ENCODE measurements at places on chromosomes 2 and 18.

DNA sequence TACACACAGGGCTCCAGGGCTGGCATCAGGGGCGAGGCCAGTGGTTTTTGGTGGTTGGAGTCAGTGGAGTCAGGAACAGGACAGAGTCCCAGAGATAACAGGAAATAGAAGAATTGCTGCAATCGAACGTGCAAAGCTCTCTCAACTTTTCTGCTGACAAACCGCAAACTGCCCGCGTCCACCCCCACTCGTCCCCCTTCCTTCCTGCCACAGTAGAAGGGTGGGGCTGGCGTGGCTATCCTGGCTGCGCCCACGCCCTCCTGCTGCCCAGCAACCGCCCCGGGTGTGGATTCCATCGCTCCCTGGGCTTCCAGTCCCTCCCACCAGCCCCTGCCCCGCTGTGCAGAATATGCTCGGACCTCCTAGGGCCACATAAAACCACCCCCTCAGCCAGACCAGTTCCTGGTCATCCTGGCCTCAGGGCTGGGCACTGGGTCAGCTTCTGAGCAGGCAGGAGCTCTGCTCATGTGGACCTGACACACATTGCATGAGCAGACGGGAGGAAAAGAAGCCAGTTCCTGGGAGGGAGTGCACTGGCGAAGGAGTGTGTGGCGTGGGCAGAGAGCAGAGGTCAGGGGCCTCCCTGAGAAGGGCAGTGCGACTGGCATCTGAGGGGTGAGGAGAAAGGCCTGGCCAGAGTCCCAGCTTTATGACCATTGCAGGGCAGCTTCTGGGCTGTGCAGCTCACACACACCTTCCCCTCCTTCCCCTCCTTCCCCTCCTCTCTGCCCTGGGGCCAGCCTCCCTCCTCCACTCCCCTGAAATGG, 85.4 kb upstream of the ATG16L1 start:
- H3K27ac ChIP-seq, result peak overlapping the region; percentile 63
- H3K36me3 ChIP-seq, result peaks cover 16% of the 10 kb centered on the region
- H3K27me3 ChIP-seq, result no peaks in the 10 kb centered on the region
- DNase-seq, result peak; percentile 87
- H3K4me3 ChIP-seq, result no peak overlapping the region

- no peak for DNase-seq
- H3K27ac ChIP-seq, result no peak overlapping the region
- H3K27me3 ChIP-seq, result no peaks in the 10 kb centered on the region
- no peaks in the 10 kb centered on the region for H3K4me1 ChIP-seq
- H3K36me3 ChIP-seq, result no peaks in the 10 kb centered on the region
- H3K4me3 ChIP-seq, result no peak overlapping the region
Observed at GRCh38 chr2:12424809-12425208, 291.9 kb upstream of the TRIB2 start.

DNA sequence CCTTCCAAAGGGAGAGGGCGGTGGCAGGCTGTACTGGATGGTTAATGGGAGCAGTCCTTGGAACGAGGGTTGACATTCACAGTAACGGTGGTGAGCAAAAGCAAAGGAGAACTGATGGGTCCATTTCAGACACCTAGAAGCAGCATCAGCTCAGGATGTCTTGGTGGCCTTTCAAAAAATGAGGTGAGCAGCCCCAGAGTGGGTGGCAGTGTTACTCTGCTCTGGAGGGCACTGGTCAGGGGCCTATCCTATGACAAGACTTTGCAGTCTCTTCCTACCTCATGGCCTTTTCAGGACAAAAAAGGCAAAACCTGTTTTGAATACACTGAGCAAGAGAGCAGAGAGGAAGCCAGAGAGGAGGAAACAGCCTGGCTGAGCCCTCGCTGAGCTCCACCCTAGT, 23.5 kb downstream of the CAPN14 start:
- no peaks in the 10 kb centered on the region for H3K4me1 ChIP-seq
- no peaks in the 10 kb centered on the region for H3K36me3 ChIP-seq
- no peaks in the 10 kb centered on the region for H3K27me3 ChIP-seq

- no peaks in the 10 kb centered on the region for H3K27me3 ChIP-seq
- peaks cover 4% of the 10 kb centered on the region for H3K4me1 ChIP-seq
- DNase-seq, result no peak
- no peak overlapping the region for H3K4me3 ChIP-seq
Observed at GRCh38 chr2:99857867-99858444, 284.4 kb downstream of the AFF3 start.

DNA sequence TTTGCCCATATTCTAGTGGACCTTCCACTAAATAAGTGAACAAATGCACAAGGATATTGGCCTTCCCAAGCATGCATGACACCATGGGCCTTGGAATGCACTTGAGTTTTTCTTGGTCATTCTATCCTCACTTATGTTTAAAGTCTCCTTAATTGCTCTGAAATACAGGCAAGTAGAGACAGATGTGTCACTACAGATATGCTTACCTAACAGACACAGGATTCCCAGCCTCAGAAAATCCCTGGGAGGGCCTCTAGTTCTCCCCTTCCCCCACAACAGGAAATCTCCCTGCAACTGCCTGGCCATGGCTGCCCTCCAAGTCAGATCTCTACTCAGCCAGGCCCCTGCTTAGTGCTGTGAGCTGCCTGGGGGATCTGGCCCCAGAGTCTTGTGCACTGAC, 445.2 kb downstream of the IRS1 start:
- H3K27ac ChIP-seq, result no peak overlapping the region
- no peaks in the 10 kb centered on the region for H3K27me3 ChIP-seq
- H3K4me3 ChIP-seq, result no peak overlapping the region
- no peaks in the 10 kb centered on the region for H3K36me3 ChIP-seq

DNA sequence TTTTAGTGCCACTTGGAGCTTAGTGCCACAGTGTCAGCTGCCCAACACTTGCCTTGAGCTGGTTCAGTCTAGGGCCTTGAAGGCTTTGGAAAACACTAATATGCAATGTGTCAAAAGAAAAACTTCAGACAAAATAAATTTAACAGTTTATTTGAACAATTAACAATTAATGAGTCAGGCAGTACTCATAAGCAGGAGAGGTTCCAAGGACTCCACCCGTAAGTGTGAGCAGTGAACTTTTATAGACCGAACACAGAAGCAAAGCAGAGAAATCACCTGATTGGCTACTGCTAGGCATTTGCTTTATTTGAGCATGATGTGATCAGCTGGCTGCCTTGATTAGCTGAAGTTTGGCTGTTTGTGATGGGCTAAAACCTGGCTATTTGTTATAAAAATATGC, 49.5 kb upstream of the TBC1D8 start:
- no peaks in the 10 kb centered on the region for H3K36me3 ChIP-seq
- no peak overlapping the region for H3K4me3 ChIP-seq
- H3K27ac ChIP-seq, result no peak overlapping the region
- H3K27me3 ChIP-seq, result no peaks in the 10 kb centered on the region
- no peak for DNase-seq

DNA sequence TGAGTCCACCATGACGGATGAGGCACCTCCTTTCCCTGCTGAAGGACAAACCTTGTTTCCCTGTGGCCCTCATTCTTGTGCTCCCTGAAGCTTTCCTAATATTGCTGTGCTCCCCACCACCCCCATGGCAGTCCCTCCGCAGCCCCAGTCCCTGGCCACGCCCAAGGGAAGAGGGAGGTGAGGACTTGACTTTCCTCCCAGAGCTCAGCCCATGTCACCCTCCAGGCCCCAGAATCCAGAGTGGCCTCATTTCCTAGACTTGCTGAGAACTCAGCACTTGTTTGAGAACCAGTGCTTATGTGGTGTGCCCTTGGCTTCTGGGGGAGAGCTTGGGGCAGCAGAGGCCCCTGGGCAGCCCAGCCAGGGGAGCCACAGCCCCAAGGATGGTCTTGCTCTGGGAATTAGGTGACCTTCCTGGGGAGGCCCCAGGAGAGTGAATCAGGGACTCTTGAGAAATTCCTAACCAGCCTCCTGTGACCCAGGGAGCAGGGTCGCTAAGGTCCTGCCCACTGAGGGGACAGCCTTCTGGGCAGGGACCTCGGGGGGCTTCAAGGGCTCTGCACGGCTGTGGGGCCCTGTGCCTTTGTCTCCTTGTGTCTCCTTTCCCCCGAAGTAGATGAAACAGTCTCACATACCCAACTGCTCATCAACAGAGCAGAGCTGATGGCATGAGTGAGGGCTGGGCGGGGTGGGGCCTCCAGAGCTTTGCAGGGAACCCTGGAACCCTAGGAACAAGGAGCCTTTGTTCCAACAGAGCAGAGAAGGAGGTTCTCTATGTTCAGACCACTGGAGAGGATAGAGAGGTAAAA, 27.9 kb downstream of the PSD4 start:
- no peak overlapping the region for H3K4me3 ChIP-seq
- peak; percentile 47 for DNase-seq
- H3K4me1 ChIP-seq, result peaks cover 5% of the 10 kb centered on the region
- H3K36me3 ChIP-seq, result peaks cover 16% of the 10 kb centered on the region
- no peak overlapping the region for H3K27ac ChIP-seq
- no peaks in the 10 kb centered on the region for H3K27me3 ChIP-seq

DNA sequence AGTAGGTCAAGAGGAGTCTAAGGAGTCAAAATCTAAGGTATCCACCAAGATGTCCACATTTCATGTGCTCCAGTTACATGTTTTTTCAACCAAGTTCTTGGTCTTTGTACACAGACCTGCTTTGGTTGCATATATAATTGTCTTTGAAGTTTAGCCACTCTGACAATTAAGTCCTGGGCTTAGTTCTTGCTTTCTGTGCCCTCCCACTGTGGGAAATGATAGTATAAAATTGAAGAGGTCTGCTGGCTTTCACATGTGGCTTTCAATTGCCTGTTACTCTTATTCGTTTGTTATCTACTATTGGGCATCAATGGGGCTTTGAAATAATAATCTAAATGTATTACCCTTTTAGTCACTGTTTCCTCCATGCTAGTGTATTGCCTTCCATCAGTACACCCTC, 72.8 kb downstream of the TBR1 start:
- no peaks in the 10 kb centered on the region for H3K36me3 ChIP-seq
- H3K27me3 ChIP-seq, result no peaks in the 10 kb centered on the region
- no peak overlapping the region for H3K4me3 ChIP-seq

GRCh38 chr18:77114415-77115191, 18.0 kb downstream of the MBP start:
- H3K27me3 ChIP-seq, result no peaks in the 10 kb centered on the region
- no peaks in the 10 kb centered on the region for H3K36me3 ChIP-seq
- H3K27ac ChIP-seq, result peak overlapping the region; percentile 89
- peak; percentile 94 for DNase-seq
- peaks cover 55% of the 10 kb centered on the region for H3K4me1 ChIP-seq
- H3K4me3 ChIP-seq, result no peak overlapping the region

GRCh38 chr2:6968319-6969100, 51.3 kb downstream of the RNF144A start:
- no peak overlapping the region for H3K4me3 ChIP-seq
- no peaks in the 10 kb centered on the region for H3K27me3 ChIP-seq
- no peak for DNase-seq
- H3K4me1 ChIP-seq, result no peaks in the 10 kb centered on the region
- H3K36me3 ChIP-seq, result no peaks in the 10 kb centered on the region
- H3K27ac ChIP-seq, result no peak overlapping the region

- DNase-seq, result no peak
- H3K36me3 ChIP-seq, result no peaks in the 10 kb centered on the region
- no peak overlapping the region for H3K4me3 ChIP-seq
- H3K27ac ChIP-seq, result no peak overlapping the region
Observed at GRCh38 chr18:6606411-6607085, 123.0 kb upstream of the ARHGAP28 start.

- peak overlapping the region; percentile 27 for H3K4me3 ChIP-seq
- no peaks in the 10 kb centered on the region for H3K27me3 ChIP-seq
- no peak for DNase-seq
- H3K36me3 ChIP-seq, result no peaks in the 10 kb centered on the region
- H3K27ac ChIP-seq, result peak overlapping the region; percentile 74
Observed at GRCh38 chr2:189613077-189613636, 32.6 kb upstream of the SLC40A1 start.

- H3K27ac ChIP-seq, result no peak overlapping the region
- DNase-seq, result no peak
- no peak overlapping the region for H3K4me3 ChIP-seq
- H3K4me1 ChIP-seq, result no peaks in the 10 kb centered on the region
- H3K36me3 ChIP-seq, result no peaks in the 10 kb centered on the region
Observed at GRCh38 chr2:127910415-127910814, 24.7 kb upstream of the AMMECR1L start.

GRCh38 chr2:139876321-139876720, 1096.1 kb upstream of the NXPH2 start:
- no peak for DNase-seq
- H3K4me1 ChIP-seq, result no peaks in the 10 kb centered on the region
- no peaks in the 10 kb centered on the region for H3K27me3 ChIP-seq
- no peak overlapping the region for H3K4me3 ChIP-seq
- no peaks in the 10 kb centered on the region for H3K36me3 ChIP-seq

DNA sequence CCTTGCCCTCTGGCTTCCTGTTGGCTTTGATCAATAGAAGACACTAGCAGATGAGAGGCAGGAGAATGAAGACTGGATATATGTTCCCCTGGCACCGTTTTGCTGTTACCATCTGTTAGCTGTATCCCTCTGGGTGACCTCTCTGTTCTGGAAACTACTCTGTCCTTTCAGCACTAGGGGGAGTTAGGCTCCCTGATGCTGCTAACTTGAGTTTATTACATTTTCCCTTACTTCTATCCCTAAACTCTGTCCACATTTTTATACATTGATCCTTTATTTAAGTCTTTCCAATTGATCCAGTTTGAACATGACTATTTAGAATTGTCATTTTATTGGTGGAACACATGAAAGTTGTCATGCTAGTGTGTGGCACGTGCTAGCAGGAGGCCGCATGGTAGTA, 1014.3 kb upstream of the CDH2 start:
- H3K4me1 ChIP-seq, result no peaks in the 10 kb centered on the region
- H3K27me3 ChIP-seq, result no peaks in the 10 kb centered on the region
- no peak for DNase-seq
- no peak overlapping the region for H3K27ac ChIP-seq
- no peaks in the 10 kb centered on the region for H3K36me3 ChIP-seq

- no peak for DNase-seq
- H3K27ac ChIP-seq, result no peak overlapping the region
- H3K36me3 ChIP-seq, result no peaks in the 10 kb centered on the region
Observed at GRCh38 chr2:172962824-172963223, 112.8 kb upstream of the MAP3K20 start.

GRCh38 chr2:85886590-85886989, 2.2 kb downstream of the ST3GAL5 start:
- peak; percentile 79 for DNase-seq
- peak overlapping the region; percentile 91 for H3K27ac ChIP-seq
- no peaks in the 10 kb centered on the region for H3K36me3 ChIP-seq
- peaks cover 29% of the 10 kb centered on the region for H3K4me1 ChIP-seq
- H3K27me3 ChIP-seq, result no peaks in the 10 kb centered on the region

GRCh38 chr2:104901037-104901881, 47.3 kb downstream of the POU3F3 start:
- H3K27me3 ChIP-seq, result no peaks in the 10 kb centered on the region
- no peaks in the 10 kb centered on the region for H3K36me3 ChIP-seq
- H3K27ac ChIP-seq, result no peak overlapping the region

- H3K27me3 ChIP-seq, result peaks cover 29% of the 10 kb centered on the region
- DNase-seq, result peak; percentile 44
- no peaks in the 10 kb centered on the region for H3K36me3 ChIP-seq
- H3K4me3 ChIP-seq, result no peak overlapping the region
- no peak overlapping the region for H3K27ac ChIP-seq
- no peaks in the 10 kb centered on the region for H3K4me1 ChIP-seq
Observed at GRCh38 chr2:232481322-232482140, 6.1 kb downstream of the ECEL1 start.

All from upper lobe of right lung (tissue), 1 donor.